ENCODE measurements at places on chromosomes 5 and 9. TPM values are rescaled to one million over a fixed set of nuclear protein-coding genes. Genes with fewer than 3 reads are reported as not detected.

The RLN2 gene
- polyA plus RNA-seq: not detected

The RAD23B gene
- polyA plus RNA-seq: 24.7 TPM

The PCDHGA6 gene
- polyA plus RNA-seq: not detected

The NRG2 gene
- polyA plus RNA-seq: not detected

The HMGXB3 gene
- 3.1 TPM for polyA plus RNA-seq

The SLC25A25 gene
- 6.3 TPM for polyA plus RNA-seq

The WNT8A gene
- not detected for polyA plus RNA-seq

The GKAP1 gene
- 1.5 TPM for polyA plus RNA-seq

The PCDHGA3 gene
- polyA plus RNA-seq: not detected

The SLC1A3 gene
- 1.3 TPM for polyA plus RNA-seq

The EQTN gene
- not detected for polyA plus RNA-seq

The PCDHGA8 gene
- polyA plus RNA-seq: not detected

The ARAP3 gene
- 2.2 TPM for polyA plus RNA-seq

The PCDH12 gene
- polyA plus RNA-seq: 0.18 TPM

The OLFML2A gene
- 0.03 TPM for polyA plus RNA-seq

The ZNF879 gene
- polyA plus RNA-seq: 0.61 TPM

The GFI1B gene
- polyA plus RNA-seq: 0.39 TPM

The CDKN2B-AS1 gene
- polyA plus RNA-seq: 0.50 TPM

The STPG3 gene
- polyA plus RNA-seq: not detected

The FSD1L gene
- polyA plus RNA-seq: 1.5 TPM

The PPP3R2 gene
- polyA plus RNA-seq: not detected

The LCN6 gene
- not detected for polyA plus RNA-seq

The PLAC8L1 gene
- polyA plus RNA-seq: not detected

The PRRT1B gene
- not detected for polyA plus RNA-seq

The PTPN3 gene
- polyA plus RNA-seq: not detected

The FIBCD1 gene
- not detected for polyA plus RNA-seq

The FAM153A gene
- not detected for polyA plus RNA-seq

The ANKRD20A1 gene
- polyA plus RNA-seq: not detected

The SPINK13 gene
- not detected for polyA plus RNA-seq

Measured in CD14-positive monocyte (primary cell).